CD4-positive, alpha-beta T cell (primary cell): ENCODE measurements at places on chromosomes 2 and 18. TPM values are rescaled to one million over a fixed set of nuclear protein-coding genes. Genes with fewer than 3 reads are reported as not detected.

The MAB21L4 gene
- not detected for total RNA-seq

The PPP1R7 gene
- total RNA-seq = 38.2 TPM

The KCNJ3 gene
- total RNA-seq = not detected

The CXCR1 gene
- total RNA-seq = not detected

The EXOC6B gene
- total RNA-seq = 16.9 TPM

The CRYGC gene
- total RNA-seq = not detected

The SERPINB10 gene
- total RNA-seq = not detected

The PPIL3 gene
- total RNA-seq = 23.1 TPM

The UGT1A10 gene
- total RNA-seq = not detected

The B3GNT7 gene
- total RNA-seq = 0.89 TPM

The MARCHF4 gene
- not detected for total RNA-seq

The EGR4 gene
- 0.14 TPM for total RNA-seq

The CAPN14 gene
- total RNA-seq = 0.30 TPM

The MOCOS gene
- not detected for total RNA-seq
